ENCODE measurements at places on chromosomes 7 and 10.

- no peak for DNase-seq
These were observed 455.6 kb downstream of the POM121L12 start for GRCh38 chr7:53491051-53491450.

DNA sequence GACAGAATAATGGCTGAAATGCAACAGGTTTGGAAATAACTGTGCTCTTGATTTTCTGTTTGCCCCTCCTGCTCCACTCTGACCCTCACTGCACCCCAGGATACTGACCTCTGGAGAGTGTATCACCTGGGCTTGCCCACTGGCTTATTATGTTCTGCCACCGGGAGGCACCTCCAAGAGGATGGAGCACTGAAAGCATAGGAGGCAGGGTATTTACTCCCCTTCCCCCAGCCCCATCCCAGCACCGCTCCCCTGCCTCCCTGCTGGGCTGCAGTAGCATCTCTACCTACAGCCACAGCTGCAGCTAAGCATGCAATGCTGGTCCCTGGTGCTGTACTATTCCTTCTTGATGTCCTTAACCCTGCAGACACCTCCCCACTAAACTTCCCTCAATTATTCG, 26.4 kb downstream of the RAB11FIP2 start:
- no peak for DNase-seq

- peak; percentile 22 for DNase-seq
These were observed 22.7 kb downstream of the FAM237B start for GRCh38 chr7:90298145-90299038.

DNA sequence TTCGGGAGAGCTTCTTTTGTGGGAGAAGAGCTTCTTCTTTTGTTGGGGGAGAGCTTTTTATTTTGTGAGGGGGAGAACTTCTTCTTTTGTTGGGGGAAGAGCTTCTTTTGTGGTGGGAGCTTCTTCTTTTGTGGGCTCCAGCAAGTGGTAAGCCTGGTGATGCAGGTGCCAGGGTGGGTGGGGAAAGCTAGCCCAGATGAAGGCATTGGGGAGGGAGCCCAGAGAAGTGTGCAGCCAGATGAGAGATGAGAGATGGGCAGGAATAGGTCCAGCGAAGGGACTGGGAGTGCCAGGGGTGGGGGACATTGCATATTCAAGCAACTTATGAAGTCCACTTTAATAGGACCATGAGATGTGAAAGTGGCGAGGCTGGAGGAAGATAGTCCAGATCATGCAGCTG, 9.7 kb downstream of the ADRA2A start:
- DNase-seq = no peak

GRCh38 chr7:88597941-88598425, 161.5 kb upstream of the ZNF804B start:
- no peak for DNase-seq

DNA sequence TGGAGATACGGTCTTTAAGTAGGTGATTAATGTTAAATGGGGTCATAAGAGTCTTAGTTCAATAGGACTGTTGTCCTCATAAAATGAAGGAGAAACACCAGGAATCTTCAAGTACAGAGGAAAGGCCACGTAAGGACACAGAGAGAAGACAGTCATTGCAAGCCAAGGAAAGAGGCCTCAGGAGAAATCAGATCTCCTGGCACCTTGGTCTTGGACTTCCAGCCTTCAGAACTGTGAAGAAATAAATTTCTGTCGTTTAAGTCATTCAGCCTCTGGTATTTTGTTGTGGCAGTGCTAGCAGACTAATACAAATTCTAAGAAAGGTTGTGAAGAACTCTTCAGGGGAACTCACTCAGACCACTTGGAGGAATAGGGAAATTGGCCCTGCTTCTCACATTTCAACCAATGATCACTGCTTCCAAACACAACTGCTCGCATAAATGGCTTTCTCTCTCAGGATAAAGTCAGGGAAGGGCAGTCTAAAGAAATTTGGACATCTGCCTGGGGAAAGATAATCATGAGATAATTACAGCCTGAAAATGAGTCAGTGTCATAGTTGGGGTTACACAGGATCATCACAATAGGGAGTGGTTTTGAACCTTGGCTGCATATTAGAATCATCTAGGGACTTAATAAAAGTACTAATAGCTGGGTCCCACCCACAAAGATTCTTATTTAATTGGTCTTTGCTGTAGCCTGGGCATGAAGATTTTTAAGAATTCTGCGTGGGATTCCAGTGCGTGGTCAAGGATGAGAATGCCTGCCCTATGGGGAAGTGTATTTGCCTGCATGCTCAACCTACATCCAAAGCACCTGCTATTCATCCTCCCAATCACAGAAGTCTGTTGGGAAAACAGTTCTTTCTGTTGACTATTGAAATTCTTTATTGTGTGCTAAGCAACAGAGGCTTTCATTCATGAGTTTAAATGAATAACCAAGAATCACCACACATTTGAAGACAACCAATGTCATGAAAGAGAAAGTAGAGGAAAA, 310.6 kb upstream of the PLXDC2 start:
- no peak for DNase-seq

DNA sequence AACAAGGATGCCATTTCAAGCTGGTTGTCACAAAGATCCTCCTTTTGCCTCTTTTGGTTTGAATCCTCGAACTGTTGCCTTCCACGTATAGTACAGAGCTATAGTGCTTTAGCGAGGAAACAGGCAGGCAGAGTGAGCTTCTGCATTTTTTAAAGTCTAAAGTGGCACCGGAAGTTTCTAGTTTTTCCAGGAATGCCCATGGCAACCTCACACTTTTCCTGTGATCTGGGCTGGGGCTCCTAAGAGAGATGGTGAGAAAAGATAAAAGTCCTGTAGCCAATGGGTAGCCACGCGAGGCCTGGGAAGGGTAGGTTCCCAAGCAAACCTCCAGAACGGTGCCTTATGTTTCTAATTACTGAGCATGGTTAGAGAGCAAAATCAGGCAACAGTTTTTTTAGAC, 76.7 kb downstream of the CALD1 start:
- DNase-seq = no peak
